Stimulated activated CD4-positive, alpha-beta T cell treated with anti-CD3 and anti-CD28 coated beads, Interleukin-2, amount 100 ng/mL, for 24 hours (primary cell): ENCODE measurements at places on chromosomes 7 and 10.

DNA sequence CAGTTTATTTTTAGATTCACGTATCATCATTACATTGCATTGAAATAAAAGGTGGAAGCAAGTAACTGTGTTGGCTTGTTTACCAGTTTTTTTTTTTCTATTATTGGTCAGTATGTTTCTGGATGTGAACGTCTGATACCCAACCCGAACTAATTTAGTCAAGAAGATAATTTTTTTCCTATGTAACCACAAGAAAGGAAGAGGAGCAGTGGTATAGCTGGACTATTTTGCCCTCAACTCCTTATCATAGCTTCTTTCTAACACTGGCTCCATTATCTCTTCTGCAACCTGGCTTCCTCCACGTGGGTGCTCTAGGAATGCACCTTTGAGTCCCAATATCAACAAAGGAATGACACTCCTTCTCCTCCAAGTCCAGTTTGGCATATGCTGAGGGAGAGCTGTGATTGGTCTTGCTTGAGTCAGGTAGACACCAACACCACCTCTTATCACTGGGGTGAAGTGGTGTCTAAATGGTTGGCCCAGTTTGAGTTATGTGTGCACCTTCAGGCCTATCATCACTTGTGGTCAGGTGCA lies 29.4 kb downstream of the OR9A2 start:
- DNase-seq: no peak

- peak; percentile 24 for DNase-seq
Measured at GRCh38 chr10:11874568-11875493, 51.7 kb downstream of the PROSER2 start.

GRCh38 chr10:77463967-77464745 lies 173.5 kb downstream of the KCNMA1 start:
- no peak for DNase-seq

GRCh38 chr7:137946011-137946410 lies 55.9 kb downstream of the CREB3L2 start:
- no peak for DNase-seq

- DNase-seq: no peak
Measured at GRCh38 chr7:35334506-35334905, 80.6 kb upstream of the TBX20 start.
